ENCODE measurements at places on chromosomes 5 and 9.

GRCh38 chr9:36903541-36904435 lies 130.3 kb downstream of the PAX5 start:
- no peak for DNase-seq

GRCh38 chr9:133888048-133888808 lies 103.9 kb downstream of the VAV2 start:
- no peak for DNase-seq

DNA sequence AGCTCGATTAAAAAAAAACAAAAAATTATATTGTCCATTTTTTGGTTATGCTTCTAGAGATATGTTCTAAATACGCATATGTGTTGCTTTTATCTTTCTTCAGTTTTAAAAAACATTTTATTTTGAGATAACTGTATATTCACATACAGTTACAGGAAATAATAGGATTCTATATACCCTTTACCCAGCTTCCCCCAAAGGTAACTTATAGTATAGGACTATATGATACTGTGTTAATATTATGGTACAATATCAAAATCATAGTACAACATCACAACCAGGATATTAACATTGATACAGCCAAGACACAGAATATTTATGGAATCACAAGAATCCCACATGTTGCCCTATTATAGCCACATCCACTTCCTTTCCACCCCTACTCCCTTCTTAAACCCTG lies 9.5 kb upstream of the MACIR start:
- no peak for DNase-seq

DNA sequence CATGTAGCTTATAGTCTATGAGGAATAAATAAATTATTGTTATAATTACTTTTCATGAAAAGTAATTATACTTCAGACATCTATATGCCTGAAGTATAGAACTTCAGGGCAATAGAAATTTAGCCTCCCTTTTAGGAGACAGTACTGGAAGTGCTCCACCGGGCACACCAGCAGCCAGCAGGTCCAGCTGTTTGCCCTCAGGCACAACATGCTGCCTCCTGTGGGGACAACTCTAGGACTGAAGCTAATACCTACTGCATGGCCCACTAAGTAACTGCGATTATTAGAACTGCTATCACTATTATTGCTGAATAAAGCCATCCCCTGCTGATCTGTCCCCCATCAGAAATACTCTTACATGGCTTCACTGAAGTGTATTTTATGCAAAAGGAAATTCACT lies 329.6 kb downstream of the MED10 start:
- no peak for DNase-seq

GRCh38 chr9:89388084-89388867 lies 70.0 kb downstream of the SECISBP2 start:
- DNase-seq = no peak

- no peak for DNase-seq
Measured at GRCh38 chr9:102867488-102867887, 127.6 kb upstream of the CYLC2 start.

DNA sequence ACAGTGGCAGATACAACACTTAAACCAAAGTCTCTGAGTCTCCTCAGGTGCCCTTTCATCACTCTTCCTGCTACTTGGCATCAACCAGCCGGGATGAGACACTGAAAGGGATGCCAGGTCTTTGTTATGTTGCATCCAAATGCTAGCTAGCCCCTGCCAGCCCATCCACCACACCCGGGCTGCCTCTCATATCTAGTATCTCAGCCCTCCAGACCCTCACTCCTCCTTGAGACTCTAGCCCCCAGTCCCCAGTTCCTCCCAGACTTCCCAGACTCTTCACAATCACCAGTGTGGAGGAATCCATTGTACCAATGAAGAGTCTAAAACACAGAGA lies 21.5 kb downstream of the CSF2 start:
- DNase-seq = no peak

- no peak for DNase-seq
Measured at GRCh38 chr5:150527808-150528207, 19.9 kb downstream of the NDST1 start.

DNA sequence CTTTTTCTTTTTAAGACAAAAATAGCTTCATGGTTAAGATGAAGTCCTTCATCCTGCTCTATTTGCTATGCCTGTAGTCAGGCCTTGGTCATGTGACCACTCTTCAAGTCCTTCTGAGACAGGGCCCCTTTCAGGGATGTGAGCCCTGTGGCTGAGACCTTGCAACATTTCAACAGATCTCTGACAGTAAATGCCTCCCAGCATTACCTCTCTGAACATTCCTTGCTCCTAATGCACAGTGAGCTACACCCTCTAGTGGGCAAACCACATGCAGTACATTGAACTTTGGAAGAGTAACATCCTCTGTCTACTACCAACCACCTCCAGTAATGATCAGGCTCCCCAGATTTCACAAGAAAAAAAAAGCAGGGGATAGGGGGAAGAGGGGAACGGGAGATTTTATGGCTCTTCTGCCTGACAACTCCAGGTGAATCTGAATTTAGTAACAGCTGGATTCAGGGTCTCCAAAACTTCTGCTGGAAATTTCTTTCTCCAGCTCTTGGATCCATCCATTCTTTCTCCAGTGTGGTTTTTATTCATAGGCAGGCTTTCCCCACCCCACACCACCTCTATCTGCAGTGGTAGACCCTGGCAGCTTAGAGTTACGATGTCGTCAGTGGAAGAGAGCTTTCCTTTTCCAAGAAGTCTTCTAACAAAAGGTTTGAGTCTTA lies 8.9 kb upstream of the FBXO38 start:
- no peak for DNase-seq

DNA sequence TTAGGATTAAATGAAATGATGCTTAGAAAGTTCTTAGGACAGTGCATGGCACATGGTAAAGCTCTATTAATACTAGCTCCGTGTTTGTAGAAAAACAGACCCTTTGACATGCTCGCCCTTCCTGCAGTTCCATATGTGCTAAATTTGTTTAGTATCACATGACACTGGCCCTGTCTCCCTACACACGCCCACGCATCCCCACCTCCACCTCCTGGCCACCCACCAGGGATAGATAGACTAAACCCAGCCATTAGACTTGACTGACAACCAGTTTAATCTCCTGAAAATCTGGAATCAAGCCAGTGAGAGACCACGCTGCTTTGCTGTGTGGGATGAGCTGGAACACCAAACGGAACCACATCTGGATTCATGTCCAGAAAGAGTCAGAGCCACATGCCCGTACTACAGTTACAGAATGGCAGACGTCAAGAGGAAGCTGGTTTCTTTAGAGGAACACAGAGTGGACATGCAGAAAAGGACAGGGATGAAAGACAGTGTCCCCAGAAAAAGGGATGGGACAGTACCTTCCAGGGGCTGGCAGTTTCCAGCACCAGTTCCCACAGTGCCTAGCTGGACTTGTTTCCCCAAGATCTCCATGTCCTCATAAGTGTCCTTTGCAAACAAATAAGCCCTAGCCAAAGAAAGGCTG lies 186.1 kb downstream of the PDZD2 start:
- no peak for DNase-seq

GRCh38 chr5:107813559-107813958 lies 142.8 kb upstream of the EFNA5 start:
- no peak for DNase-seq

DNA sequence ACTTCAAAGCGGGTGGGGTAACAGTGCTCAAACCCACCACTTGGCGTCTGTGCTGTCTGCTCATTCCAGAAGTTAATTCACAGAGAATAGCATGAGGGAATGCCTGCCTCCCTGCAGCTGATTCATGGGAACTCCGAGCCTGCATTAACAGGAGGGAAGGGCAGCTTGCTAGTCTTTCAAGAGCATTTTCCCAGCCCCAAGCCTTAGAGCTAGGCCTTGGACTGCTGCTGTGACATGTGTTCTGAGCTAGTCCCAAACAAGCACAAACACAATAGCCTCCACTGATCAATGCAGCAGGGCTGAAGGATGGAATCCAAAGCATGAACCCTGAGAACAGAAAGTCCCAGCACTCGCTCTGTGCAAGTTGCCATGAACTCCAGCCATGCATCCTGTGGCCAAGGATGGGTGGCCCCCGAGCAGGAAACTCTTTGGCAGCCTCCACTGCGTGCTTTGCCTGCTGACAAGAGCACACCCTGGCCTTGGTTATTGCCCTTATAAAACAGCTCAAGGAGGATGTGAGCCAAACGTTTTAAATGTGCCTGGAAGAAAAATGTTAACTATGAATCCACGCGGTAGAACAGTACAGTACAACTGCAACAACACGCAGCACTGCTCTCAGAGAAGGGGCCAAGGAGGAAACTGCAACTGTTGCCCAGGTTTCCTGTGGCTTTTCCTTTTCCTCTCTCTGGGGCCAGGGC lies 653.1 kb upstream of the KLF4 start:
- no peak for DNase-seq

DNA sequence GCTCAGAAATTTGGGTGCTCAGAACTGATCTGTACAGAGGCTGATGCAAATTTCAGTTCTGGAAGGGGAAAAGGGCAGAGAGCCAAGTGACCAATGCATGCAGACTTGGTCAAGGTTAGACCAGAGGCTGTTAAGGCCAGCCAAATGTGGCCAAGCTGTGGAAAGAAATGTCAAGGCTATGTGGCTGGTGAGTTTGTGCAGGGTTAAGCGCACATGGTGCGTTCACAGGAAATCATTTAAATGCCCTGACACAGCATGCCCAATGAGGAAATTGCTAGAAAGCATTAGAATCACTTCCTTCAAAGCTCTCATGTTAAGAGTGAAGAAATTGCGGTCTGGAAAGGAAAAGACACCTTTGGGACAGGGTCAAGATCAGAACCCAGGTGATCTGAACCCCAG lies 58.0 kb downstream of the PTPN3 start:
- no peak for DNase-seq

DNA sequence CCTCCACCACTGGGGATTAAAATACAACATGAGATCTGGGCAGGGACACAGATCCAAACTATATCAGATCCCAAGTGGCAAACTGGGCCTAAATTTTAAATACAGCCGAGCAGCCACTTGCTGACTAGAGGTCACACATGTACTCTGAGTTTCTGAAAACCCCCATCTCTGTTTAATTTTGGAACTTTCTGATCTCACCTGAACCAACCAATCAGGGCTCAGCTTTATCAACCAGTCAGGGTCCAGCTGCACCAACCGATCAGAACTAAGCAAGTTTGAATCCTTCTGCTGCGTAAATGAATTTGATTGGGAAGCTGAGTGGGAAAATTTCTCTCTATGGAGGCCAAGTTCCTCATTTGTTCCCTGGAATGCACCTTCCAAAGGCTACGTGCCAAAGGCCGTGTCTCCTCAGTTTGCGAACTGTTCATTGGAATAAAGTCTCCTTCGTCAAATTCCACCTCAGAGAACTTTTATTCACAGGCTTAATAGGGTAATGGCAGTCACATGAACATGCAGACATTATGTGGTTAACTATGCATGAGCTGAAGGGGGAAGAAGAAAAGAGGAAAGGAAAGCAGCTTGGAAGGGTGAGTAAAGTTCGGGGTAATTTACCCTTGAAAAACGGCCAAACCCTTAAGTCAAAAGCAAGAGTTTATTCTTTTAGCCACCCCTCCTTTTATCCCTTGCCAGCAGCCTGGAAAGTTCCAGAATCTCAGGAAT lies 3.7 kb downstream of the CD180 start:
- no peak for DNase-seq

- no peak for DNase-seq
Measured at GRCh38 chr5:176725521-176726280, 78.4 kb downstream of the TSPAN17 start.

GRCh38 chr9:107239474-107239873 lies 43.6 kb upstream of the RAD23B start:
- DNase-seq = no peak

DNA sequence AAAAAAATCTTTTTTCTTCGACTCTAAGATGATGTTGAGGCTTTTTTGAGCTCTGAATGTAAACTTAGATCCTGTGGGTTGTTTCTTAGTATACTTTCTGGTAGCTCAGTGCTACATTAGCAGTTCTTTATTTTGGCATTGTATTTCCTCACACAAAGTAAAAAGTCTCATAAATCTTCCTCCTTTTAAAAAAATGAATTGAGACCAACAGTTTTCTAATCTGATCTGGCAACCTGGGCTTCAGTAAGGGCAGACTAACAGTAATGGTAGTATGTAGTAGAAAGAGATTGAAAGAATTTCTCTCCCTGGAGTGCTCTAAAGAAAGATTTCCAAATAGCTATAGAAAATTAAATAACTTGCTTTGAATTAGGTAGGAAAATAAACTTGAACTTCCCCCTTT lies 31.4 kb downstream of the ZCCHC7 start:
- DNase-seq = no peak

DNA sequence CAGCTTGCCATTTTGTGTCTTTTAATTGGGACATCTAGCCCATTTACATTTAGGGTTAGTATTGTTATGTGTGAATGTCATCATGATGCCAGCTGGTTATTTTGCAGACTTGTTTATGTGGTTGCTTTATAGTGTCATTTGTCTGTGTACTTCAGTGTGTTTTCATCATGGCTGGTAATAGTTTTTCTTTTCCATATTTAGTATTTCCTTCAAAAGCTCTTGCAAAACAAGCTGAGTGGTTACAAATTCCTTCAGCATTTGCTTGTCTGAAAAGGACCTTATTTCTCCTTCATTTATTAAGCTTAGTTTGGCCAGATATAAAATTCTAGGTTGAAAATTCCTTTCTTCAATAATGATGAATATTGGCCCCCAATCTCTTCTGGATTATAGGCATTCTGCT lies 28.5 kb upstream of the TNFSF15 start:
- no peak for DNase-seq

GRCh38 chr9:128921881-128922763 lies 1.3 kb downstream of the PHYHD1 start:
- DNase-seq = no peak

GRCh38 chr5:56908942-56909293 lies 478 bp upstream of the SETD9 start:
- no peak for DNase-seq

DNA sequence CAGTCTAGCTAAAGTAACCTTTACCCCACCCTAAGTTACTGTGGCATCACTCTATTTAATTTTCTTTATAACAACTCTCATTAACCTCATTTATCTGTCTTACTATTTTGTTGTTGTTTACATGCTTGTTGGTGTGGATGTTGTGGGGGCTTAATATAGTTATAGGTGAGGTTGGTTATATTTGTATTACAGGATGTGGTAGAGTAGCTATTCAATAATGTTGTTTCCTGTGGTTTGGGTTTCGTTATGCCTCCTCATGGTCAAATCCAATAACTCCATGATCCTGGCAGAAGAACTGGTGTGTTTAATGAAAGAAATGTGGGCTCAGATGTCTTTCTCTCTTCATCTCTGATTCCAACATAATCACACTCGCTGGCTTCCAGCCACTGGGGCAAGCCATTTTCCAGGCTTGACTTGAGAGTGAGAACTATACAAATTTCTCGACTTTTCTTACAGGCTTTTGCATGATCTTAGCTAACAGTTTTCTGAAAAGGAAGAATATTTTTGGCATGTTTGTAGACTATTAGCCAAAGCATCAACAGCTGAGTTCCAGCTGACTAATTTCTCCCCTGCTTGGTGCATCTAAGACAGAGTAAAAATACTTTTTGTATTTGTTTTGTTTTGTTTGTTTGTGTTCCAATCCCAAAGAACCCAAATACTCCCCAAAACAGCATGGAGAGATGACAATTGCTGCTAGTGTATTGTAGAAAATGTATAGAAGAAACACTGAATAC lies 303.7 kb upstream of the PAPPA start:
- DNase-seq = no peak

GRCh38 chr9:134425812-134426211 lies 99.6 kb downstream of the RXRA start:
- no peak for DNase-seq

Data from stimulated activated CD4-positive, alpha-beta T cell treated with anti-CD3 and anti-CD28 coated beads, Interleukin-1b, Interleukin-23, amount 100 ng/mL, for 1 hour (primary cell).